ENCODE measurements at places on chromosomes 11 and 22. TPM values are rescaled to one million over a fixed set of nuclear protein-coding genes. Genes with fewer than 3 reads are reported as not detected.

DNA sequence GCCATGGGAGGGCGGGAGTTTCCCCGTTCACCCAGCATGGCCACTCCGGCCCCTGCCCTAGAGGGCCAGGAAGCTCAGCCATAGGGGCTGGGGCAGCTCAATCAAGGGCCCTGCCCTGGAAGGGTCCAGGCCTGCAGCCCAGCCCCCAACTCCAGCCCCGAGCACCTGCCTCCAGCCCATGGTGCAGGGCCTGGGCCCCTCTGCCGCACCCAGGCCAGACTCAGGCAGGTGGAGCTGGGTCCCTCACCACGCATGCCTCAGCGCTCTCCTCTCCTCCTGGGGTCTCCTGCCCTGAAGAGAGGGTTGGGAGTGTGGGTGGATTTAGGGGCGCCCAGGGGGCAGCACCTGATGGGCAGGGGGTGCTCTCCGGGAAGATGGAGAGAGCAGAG lies 13.1 kb downstream of the MLC1 start:
- DNase-seq: peak; percentile 47

DNA sequence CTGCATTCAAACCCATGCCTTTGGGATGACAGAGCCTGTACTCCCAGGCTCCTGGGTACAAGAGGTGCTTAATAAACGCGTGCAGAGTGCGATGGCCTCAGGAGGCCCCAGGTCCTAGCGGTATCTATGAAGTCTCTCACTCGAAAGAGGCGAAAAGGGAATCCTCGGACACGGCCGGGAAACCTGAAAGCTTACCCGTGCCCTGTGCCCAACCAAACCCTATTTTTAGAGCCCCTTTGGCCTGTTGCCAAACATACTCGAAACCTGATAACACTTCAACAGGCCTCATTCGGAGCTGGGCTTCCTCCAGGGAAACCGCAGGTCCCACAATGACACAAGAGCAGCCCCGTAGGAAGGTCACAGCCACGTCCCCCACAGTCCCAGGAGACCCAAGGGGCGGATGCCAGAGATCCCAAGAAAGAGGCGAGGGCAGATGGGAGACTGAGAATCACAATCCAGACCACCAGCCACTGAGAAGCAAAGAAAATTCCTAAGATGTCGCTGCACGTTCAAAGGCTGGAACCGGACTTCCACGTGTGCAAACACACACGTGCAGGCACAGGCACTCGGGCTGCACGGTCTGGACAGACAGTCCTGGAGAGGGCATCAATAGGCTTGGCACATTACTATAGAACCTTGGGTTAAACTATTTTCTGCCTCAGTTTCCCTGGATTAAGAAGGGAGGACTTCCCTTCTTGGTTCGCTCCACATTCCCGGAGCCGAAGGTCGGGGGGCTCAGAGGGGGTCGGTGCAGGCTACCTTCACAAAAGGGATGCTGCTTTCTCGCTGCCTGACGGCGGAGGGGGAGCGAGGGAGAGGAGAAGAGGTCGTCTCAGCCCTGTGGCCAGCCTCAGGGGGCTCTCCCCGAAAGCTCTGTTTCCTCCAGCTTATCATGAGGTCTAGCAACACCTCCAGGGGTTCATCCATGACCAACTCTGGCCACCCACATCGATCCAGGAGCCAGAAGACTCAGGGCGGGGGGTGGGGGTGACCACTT lies 8.2 kb downstream of the PDGFB start:
- DNase-seq: peak; percentile 88

The PGA5 gene
- not detected for total RNA-seq

The APOBEC3H gene
- not detected for total RNA-seq

The CALCB gene
- total RNA-seq: not detected

DNA sequence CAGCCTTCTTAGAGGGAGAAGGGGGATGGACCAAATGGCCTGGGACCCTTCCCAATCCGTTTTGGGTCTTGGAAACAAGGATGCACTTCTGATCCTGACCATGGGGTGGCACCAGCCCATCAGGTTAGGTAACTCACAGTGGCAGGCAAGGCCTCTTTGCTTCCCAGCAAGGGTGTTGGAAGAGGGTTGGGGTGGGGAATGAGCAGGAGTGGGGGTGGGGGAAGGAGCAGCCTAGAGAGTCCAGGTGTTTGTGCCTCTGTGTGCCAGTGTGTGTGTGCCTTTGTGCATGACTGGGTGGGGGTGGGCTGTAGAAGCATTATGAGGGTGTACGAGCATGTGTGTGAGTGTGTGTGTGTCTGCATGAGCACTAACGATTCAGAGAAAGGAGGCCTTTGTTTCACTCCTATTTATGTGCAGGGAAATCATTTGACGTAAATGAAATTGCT lies 213.1 kb downstream of the INSC start:
- DNase-seq: no peak

GRCh38 chr11:102981324-102981910 lies 25.9 kb upstream of the MMP13 start:
- no peak for DNase-seq

The APOBEC3C gene
- 16.6 TPM for total RNA-seq
